ENCODE measurements at places on chromosomes 3 and 15.

- peak; percentile 15 for DNase-seq
Observed at GRCh38 chr15:73296609-73297353, 72.0 kb downstream of the HCN4 start.

DNA sequence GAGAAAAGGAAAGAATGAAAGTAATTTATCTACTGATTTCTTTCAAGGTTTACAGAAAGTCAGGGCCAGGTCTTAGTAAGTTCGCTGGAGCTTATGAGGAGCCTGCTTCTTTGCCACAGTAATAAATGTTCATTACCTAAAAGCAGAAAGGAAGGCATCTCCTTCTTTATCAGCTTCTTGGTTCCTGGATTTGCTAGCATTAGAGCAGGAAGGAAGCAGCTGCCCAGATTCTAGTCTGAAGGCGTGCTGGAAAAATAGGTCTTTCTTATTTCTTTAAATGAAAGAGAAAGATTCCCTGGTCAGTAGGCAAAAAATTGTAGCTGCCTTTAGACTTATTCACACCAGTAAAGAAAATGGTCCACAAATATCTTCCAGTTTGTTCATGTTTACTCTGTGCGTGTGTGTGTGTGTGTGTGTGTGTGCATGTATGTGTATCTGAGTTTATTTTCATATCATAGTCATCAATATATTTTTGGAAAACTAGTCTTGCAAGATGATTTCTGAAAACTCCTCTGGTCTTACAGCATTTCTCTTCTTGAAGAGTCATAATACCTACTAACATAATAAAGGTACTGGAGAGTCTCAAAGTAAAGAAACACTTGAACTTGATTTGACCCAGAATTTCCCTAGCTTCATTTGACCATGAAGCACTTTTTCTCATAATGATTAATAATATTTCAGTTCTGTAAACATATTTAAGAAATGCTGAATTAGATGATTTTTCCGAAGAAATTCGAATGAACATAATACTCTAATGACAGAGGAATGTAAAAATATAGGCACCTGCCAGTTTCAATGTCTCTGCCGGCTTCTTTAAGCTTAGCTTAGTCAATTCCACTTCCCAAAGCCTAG, 255.3 kb upstream of the ZPLD1 start:
- peak; percentile 46 for DNase-seq

DNA sequence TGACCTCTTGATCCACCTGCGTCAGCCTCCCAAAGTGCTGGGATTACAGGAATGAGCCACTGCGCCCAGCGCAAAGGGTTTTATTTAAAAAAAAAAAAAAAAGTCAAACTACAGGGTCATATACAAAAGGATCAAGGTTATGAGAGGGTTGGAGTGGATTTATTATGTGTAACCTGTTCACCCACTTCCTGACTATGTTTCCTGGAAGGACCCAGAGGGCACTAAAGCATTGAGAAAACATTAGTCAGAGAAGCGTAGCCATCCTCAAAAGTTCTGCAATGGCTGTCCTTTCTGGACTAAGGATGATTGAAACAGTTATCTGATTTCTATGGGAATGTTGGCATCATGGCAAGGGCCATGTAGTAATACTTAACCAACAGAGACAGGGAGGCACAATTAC, 7.3 kb upstream of the SCAPER start:
- no peak for DNase-seq

DNA sequence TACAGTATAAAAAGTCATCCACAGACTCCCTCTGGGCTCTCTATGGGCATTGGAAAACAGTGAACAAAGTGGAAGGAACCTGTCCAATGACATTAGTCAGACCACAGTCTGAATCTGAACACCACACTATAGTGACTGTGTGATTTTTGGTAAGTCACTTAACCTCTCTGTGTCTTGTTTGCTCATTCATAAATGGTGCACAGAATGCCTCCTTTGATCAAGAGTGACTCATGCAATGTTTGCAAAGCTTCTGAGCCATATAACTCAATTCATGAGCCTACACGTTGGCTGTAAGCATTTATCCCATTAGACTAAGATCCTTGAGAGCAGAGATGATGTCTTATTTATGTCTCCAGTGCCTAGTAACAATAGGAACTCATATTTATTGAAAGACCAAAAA, 46.7 kb downstream of the SV2B start:
- DNase-seq, result no peak

DNA sequence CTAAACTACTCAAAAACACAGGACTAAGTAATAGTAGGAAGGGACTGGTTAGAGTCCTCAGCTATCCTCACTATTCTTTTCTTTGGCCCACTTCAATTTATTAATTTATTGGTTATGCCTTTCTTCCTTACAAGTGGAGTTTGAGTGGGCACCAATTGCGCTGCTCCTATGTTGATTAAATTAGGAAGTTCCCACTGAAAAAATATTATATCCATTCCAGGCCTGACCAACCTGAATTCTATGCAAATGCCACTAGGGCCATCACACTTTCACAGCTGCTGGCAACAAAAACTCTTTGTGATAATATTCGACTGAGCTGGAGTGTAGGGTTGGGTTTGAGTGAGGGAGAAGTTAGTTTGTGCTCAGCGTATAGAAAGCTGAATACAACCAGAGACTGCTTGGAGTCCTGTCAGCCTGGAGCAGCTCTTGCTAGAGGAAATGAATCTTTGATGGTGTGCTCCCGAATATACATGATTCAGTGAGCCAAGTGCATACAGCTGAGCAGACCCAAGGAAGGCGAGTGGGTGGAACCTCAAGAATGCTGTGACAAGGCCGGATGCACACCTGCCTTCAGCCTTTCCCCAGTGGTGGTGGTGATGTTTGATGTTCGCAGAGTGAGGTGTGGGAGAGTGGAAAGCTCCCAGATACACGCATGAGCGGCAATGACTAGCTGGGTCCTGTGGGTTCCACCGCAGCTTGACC, 1.5 kb downstream of the ARHGEF3 start:
- no peak for DNase-seq

DNA sequence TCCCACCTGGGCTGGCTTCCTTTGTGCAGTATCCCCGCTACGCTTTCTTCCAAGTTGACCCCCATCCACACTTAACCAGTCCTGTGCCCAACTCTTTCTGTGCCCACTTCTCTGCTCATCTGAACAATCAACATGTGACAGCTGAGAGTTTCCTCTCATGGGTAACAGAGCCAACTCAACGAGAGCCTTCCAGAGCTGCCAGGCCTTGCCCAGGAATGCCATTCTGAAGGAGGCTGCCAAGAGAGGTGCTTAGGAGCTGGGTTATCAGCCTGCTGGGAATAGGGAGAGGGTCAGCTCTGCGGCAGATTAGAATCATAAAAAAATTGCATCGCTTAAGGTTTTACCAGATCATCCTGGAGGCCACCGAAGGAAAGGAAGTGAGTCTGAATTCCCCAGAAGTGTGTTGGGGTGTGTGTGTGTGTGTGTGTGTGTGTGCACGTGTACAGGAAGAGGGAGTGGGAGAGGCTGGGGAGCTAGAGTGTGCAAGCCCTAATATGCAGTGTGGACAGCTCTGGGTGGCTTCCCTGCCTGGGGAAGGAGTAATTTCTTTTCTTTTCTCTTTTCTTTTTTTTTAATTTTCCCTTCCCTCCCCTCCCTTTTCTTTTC, 66.7 kb downstream of the ITGA11 start:
- no peak for DNase-seq
